ENCODE measurements at places on chromosomes 1 and 21. TPM values are rescaled to one million over a fixed set of nuclear protein-coding genes. Genes with fewer than 3 reads are reported as not detected.

DNA sequence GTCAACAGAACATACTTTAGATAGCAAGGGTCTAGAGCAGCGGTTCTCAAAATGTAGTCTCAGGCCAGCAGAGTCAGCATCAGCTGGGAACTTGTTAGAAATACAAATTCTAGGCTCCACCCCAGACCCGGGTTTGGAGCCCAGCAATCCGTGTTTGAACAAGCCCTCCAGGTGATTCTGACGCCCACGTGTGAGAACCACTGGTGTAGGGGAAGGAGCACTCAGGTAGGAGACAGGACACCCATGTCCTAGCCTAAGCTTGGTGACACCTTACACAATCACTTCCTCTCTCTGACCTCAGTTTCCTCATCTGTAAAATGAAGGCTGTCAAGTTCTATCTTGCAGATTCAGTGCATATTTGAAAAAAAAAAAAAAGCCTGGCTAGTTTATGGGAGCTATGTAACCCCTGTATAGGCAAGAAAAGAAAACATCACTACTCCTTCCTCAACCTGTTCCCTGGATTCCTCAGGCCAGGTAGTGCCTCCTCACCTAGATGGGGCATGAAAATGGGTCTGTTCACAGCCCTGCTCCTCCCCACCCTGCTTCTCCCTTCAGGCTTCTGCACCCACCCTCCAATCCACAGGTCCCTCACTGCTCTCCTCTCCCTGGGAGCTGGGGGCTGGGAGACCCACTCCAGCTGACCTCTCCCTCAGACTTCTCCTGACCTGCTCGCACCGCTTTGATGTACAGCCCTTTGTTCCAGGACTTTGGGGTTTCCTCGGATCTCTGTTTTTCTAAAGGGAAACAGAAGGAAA lies 7.1 kb upstream of the PHLDA3 start:
- no peak for DNase-seq

DNA sequence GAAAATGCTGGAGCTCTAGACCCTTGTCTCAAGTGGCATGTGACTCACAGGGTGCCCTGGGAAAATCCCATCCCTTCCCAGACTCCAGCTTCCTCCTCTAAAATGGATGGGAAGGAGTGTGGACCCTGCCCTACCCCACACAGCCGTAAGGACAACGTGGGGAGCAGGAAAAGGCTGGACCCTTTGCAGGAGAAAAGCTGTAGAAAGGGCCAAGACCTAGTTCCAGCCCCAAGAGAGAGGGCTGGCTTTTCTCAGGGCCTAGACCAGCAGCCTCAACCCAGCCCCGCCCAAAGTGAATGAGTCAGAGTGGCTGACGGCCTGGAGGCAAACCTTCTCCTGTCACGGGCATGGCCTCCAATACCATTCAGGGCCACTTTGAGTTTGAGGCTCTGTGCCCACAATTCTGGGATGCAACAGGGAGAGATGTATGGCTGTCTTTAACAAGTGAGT lies 1.1 kb downstream of the LAMB3 start:
- DNase-seq: peak; percentile 72

GRCh38 chr1:7680207-7680954 lies 90.7 kb upstream of the VAMP3 start:
- peak; percentile 72 for DNase-seq

DNA sequence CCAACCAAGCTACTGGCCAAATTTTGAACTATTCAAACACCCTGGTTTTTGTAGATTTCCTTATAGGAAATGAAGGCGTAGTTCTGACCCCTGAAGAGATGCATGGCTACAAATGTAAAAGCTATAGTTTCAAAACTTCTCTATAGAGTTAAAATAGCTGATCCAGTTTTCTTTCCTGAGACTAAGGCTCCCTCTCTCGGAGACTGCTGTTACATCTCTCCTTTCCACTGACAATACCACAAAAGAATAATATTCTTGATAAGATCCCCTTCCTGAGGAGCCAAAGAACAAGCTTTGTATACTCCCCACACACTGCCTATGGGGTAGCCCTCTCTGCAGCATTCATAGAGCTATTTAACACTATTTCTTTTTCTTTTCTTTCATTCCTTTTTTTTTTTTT lies 6.7 kb upstream of the CFAP126 start:
- DNase-seq: no peak

DNA sequence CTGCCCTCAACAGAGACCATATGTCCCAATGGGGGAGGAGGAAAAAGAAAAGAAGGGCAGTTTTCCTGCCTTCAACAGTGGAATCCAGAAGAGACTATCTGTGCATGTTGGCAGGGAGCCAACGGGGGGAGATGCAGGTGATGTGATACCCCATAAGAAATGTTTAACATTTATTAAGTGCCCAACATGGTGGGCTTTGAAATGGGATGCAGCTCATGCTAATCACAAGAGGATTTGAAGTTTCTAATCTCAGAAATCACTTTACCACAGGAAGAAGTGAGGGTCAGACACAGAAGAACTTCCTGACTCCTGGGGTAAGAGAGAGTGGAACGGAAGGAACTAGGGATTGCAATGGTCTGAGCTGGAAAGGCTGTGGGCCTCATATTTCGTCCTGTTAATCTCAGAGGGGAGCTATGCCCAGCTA lies 16.2 kb downstream of the CSRP1 start:
- no peak for DNase-seq

DNA sequence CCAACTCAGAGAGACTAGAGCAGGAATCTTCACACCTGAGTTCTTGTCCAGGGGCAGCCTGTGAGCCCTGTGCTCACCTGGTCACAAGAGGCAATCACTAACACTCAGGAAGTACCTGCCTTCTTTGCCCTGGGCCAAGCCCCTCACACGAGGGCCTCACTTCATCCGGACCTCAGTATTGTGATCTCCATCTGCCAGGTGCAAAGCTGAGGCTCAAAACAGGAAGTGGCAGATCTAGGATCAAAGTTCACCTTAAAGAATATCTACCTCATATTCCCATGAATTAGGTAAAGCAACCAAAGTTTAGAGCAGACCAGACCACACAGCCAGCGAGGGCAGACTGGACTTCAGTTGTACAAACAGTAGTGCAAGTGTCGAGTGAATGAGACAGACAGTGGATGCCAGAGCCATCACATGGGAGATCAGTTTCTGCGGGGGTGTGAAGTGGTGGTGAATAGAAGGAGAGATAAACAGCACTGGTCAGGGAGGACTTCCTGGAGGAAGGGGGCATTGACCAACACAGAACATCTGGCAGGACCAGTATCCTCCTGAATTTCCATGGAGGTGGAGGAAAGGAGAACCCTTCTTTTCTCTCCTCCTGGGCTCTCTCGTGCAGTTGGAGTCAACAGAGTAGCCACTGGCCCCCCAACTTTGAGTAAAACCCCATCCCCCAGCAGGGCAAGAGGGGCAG lies 116.6 kb upstream of the ZBTB40 start:
- no peak for DNase-seq

DNA sequence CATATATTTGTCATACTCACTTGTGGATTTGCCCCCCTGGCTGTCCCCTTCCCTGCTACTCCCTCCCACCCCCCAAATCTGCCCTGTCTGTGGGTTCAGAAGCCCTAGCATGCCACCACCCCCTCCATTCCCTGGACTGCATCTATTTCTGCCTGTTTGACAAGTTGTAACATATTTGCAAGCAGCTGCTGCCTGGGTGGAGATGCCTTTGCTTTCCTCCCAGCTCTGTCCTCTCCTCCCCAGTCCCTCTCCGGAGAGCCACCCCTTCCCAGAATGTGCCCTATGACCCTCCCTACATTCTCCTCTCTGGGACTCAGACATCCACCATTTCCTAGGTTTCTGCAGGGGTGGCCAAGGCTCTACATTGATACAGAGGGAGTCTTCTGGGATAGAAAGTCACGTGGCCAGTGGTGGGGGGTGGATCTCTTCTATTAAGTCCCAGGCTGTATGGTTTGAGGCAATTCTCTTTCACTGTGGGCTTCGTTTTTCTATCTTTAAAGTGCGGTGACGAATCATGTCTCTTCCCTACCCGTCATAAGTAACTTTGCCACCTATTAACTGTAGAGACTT lies 6.0 kb upstream of the MYOG start:
- DNase-seq: no peak

DNA sequence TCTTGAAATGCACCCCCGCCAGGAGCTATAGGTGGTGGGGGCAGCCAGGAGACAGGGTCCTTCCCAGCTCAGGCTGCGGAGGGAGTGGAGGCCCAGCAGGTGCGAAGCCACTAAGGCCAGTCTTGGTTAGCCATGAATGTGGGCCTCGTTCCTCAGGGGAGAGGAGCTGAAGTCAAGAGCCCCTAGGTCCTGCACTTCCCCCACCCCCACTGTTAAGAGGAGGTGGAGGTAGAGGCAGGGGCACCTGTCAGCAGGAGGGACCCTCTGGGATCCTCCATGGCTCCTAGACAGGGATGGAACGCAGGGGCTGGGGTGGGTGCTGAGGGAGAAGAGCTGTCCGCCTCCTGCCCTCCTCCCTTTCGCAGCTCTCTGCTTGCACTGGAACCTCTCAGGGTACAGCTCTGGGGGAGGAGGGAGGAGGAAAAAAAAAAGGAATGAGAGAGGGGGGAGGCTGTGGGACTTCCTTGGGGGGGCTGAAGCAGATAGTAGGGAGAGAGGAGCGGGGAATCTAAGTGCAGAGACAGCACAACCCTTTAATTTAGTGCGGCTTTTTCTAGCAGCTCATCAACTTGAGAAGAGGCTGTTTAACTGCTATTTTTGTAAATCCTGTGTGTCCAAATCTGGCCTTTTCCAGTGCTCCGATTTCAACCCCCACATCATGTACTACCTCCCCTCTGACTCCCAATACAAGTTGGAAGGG lies 37.0 kb downstream of the MATN1 start:
- DNase-seq: no peak

DNA sequence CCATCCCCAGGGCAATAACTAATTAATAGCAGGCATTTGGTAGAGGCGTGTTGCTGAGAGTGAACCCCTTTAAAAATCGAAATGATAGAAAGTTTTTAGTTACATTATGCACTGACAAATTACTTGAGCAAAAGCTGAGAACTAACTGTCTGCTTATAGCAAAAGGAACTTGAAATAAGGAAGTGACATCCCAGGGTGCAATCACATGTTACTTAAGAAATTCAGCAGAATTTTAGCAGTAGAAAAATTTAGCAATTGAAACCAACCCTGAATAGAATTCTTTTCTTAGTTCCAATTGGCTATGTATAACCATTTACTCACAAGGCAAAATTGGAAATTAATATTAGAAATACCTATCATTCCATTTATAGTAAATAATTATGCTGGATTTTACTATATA lies 139.5 kb upstream of the SAMSN1 start:
- no peak for DNase-seq

Gene GUCA2A
- not detected for total RNA-seq

Gene OLFML2B
- total RNA-seq: 50.3 TPM

Gene KCNQ4
- 2.3 TPM for total RNA-seq
